ENCODE measurements at places on chromosomes 13 and 19.

DNA sequence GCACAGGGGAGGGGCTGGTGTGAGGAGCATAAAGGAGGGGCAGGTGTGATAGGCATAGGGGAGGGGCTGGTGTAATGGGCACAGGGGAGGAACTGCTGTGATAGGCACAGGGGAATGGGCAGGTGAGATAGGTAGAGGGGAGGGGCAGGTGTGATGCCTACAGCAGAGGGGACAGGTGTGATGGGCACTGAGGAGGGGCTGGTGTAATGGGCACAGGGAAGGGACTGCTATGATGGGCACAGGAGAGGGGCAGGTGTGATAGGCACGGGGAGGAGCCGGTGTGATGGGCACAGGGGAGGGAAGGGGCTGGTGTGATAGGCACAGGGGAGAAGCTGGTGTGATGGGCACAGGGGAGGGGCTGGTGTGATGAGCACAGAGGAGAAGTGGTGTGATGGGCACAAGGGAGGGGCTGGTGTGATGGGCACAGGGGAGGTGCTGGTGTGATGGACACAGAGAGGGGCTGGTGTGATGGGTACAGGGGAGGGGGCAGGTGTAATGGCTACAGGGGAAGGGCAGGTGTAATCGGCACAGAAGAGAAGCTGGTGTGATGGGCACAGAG lies 39.5 kb upstream of the POP4 start:
- DNase-seq, result no peak

GRCh38 chr19:48624791-48625723 lies 5.8 kb downstream of the SPHK2 start:
- no peak for DNase-seq

- DNase-seq, result no peak
Measured at GRCh38 chr13:80213201-80213600, 127.7 kb downstream of the SPRY2 start.

GRCh38 chr19:7870571-7871436 lies 3.4 kb downstream of the PRR36 start:
- no peak for DNase-seq

- no peak for DNase-seq
Measured at GRCh38 chr19:38733241-38733492, 11.1 kb downstream of the CAPN12 start.

- DNase-seq, result no peak
Measured at GRCh38 chr13:63124863-63125262, 1709.2 kb upstream of the PCDH20 start.

- no peak for DNase-seq
Measured at GRCh38 chr19:54391589-54392061, 23.6 kb upstream of the TTYH1 start.

GRCh38 chr13:110985541-110985940 lies 70.7 kb upstream of the ANKRD10 start:
- DNase-seq, result no peak

GRCh38 chr19:48648134-48648533 lies 2.1 kb upstream of the CA11 start:
- DNase-seq, result no peak

- no peak for DNase-seq
Measured at GRCh38 chr13:44537248-44537647, 38.9 kb downstream of the TSC22D1 start.

- no peak for DNase-seq
Measured at GRCh38 chr19:18150776-18151624, 2.0 kb upstream of the PIK3R2 start.

DNA sequence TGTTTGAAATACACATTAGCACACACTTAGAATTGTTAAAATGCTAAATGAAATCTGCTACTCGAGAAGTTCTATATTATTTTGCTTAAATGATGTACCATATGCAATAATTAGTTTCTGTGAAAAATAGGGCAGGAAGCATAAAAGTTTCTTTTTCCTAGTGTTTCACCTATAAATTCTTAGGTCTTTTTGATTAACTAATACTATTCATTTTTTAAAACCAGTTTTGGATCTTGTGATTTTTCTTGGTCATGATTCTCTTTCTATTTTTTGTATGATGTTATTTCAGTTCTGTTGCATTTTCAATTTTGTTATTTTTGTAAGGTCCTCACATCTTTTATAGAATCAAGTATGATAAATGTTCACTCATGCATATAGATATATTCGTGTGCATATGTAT lies 66.1 kb downstream of the URI1 start:
- no peak for DNase-seq

- no peak for DNase-seq
Measured at GRCh38 chr19:2616741-2617392, 85.6 kb downstream of the GNG7 start.
